ENCODE measurements at places on chromosomes 7 and 10. TPM values are rescaled to one million over a fixed set of nuclear protein-coding genes. Genes with fewer than 3 reads are reported as not detected.

WEE2 gene
- not detected for total RNA-seq

TAF3 gene
- total RNA-seq = 12.7 TPM

PIP gene
- total RNA-seq = not detected

INMT gene
- not detected for total RNA-seq

GRCh38 chr10:20672741-20673140 lies 224.4 kb downstream of the NEBL start:
- no peak for DNase-seq

- no peak for DNase-seq
Measured at GRCh38 chr7:30595436-30596013, 847 bp downstream of the GARS1 start.

- no peak for DNase-seq
Measured at GRCh38 chr7:130149281-130150139, 55.7 kb downstream of the TMEM209 start.

- DNase-seq = no peak
Measured at GRCh38 chr10:113562069-113562468, 9.2 kb downstream of the HABP2 start.

DNA sequence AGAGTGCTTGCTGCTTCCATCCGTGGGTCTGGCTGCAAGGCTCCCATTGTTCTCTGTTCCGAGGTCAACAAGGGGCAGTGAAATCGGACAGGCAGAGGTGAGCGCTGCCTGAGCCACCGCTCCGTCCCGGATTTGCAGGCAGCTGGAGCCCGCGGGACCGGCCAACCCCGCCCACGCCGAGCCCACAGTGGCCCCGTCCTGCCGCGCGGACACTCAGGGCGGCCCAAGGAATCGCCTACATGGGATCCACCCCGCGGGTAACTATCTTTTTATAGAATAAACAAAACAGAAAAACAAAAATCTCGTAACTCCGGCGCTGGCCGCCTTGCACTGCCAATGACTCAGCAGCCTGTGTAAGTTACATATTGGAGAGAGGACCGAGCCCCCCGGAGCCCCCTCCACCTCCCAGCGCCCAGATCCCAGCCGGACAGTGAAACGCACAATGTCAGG lies 1.9 kb downstream of the BNIP3 start:
- DNase-seq = no peak

DNA sequence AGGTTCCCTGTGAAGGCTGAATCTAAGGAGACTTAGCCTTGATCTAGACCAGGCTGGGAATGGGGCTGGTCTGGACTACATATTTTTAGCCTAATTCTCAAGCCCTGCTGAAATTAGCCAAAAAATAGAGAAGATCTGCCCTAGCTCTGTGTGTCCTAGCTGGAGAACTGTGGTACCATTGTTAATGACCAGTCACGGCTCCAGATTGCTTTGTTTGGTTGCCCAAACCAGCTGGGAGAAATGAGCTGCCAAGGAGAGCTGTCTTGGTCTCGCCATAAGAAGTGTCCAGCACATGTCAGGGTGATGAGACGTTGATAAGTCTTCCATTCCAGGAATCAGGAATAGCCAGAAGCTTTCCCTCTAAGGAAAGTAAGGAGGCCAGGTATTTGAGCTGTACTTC lies 20.7 kb downstream of the GBX1 start:
- no peak for DNase-seq
